ENCODE measurements at places on chromosomes 7 and 10. TPM values are rescaled to one million over a fixed set of nuclear protein-coding genes. Genes with fewer than 3 reads are reported as not detected.

SLC16A12 gene
- 0.12 TPM for total RNA-seq

PILRA gene
- 0.82 TPM for total RNA-seq

CAV1 gene
- total RNA-seq = 153 TPM

FAM53B gene
- total RNA-seq = 15.6 TPM

SEC61A2 gene
- total RNA-seq = 2.8 TPM

BZW2 gene
- 28.5 TPM for total RNA-seq

BMPER gene
- 56.5 TPM for total RNA-seq

MSMB gene
- total RNA-seq = not detected

RSBN1L gene
- 14.5 TPM for total RNA-seq

CYP2C9 gene
- not detected for total RNA-seq

ATOH7 gene
- total RNA-seq = not detected

SLC37A3 gene
- 75.3 TPM for total RNA-seq

DNAH11 gene
- 0.59 TPM for total RNA-seq

DENND2A gene
- 0.75 TPM for total RNA-seq

DGKB gene
- not detected for total RNA-seq

HOGA1 gene
- total RNA-seq = 0.75 TPM

AGAP5 gene
- total RNA-seq = 4.1 TPM

MMRN2 gene
- 17.8 TPM for total RNA-seq

CPED1 gene
- total RNA-seq = 32.2 TPM

THSD7A gene
- 0.38 TPM for total RNA-seq

TEX47 gene
- total RNA-seq = not detected

TRIL gene
- total RNA-seq = 1.1 TPM

ELMO1 gene
- 0.15 TPM for total RNA-seq

HOXA11 gene
- not detected for total RNA-seq

NUTM2E gene
- not detected for total RNA-seq

ANXA11 gene
- 45.7 TPM for total RNA-seq

ZNF518A gene
- total RNA-seq = 7.4 TPM

SEC61G gene
- total RNA-seq = 290 TPM

TUBAL3 gene
- total RNA-seq = not detected

TMEM229A gene
- 0.23 TPM for total RNA-seq
